Stimulated activated CD4-positive, alpha-beta T cell treated with anti-CD3 and anti-CD28 coated beads, Interleukin-1b, Interleukin-23, amount 100 ng/mL, for 24 hours (primary cell): ENCODE measurements at places on chromosomes 1 and 21.

DNA sequence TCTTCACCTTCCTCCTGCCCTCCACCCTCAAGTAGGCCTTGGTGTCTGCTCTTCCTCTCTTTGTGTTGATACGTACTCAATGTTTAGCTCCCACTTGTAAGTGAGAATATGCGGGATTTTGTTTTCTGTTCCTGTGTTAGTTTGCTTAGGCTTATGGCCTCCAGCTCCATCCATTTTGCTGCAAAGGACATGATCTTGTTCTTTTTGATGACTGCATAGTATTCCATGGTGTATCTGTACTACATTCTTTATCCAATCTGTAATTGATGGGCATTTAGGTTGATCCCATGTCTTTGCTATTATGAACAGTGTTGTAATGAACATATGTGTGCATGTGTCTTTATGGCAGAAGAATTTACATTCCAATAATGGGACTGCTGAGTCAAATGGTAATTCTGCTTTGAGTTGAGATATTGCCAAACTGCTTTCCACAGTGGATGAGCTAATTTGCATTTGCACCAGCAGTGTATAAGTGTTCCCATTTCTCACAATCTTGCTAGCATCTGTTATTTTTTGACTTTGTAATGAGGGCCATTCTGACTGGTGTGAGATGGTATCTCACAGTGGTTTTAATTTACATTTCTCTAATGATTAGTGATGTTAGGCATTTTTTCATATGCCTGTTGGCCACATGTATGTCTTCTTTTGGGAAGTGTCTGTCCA is 272.7 kb downstream of the SDCCAG8 start:
- no peak for DNase-seq

GRCh38 chr1:32742199-32742947 is 39.8 kb upstream of the SYNC start:
- DNase-seq, result no peak

GRCh38 chr1:163820226-163820625 is 498.5 kb downstream of the NUF2 start:
- no peak for DNase-seq

DNA sequence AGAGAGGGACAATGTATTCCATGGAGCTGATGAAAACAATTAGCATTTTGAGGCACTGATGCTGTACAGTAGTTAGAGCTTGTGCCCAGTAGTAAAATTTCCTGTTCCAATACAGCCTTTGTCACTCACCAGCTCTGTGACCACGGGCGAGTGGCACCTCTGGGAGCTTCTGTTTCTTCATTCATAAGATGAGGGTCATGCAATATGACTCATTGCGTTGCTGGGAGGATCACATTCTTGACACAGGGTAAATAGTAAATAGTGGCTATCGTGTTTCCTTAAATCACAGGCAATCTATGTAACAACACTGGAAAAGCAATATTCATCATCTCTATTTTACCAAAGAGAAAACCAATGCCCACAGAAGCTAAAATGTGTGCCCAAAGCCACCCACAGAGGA is 4.5 kb upstream of the LRRC52 start:
- DNase-seq, result no peak

DNA sequence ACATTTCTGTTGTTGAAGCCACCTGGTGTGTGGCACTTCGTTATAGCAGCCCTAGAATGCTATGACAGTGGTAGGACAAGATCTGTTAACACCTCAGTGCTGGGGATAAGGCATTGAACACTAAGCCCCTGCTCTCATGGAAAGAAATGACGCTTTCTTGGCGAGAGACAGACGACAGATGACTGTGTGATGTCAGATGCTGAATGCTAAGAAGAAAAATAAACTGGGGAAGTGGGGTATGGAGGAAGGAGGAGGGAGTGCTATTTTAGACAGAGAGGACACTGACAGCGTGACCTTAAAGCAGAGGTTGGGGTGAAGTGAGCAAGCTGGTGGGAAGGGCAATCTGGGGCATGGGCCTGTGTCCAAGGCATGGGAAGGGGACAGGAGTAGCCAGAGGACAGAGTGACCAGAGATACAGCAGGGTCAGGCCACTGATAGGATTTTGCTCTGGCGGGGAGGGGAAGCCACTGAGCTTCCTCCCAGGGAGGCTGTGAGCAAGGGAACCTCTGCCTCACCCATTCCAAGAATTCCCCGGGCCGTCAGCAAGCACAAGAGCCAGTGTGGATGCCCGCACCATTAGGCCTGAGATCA is 15.2 kb downstream of the DOP1B start:
- no peak for DNase-seq

GRCh38 chr21:15669247-15669646 is 60.5 kb upstream of the USP25 start:
- DNase-seq, result no peak

DNA sequence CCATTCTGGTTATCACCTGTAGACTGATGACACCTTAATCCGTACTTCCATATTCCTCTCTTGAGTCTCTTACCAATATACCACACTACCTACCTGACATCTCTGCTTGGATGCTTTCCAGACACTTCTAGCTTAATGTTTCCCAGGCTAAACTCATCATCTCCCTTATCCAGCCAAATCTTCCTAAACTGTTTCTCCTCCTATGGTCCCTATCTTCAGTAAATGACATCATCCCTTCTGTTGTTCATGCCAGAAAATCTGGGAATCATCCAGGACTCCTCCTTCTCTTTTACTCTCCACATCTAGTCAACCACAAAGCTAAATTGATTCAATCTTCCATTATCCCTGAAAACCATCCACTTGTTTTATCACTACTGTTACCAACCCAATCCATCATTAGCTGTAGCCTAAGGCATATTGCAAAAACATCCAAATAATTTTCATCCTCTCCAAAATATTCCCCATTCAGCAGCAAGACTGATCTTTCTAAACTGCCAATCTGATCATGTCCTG is 464.1 kb upstream of the BEND5 start:
- DNase-seq, result no peak

- no peak for DNase-seq
These were observed 14.0 kb upstream of the FOXO6 start for GRCh38 chr1:41347276-41347675.

GRCh38 chr1:33155877-33156538 is 25.8 kb downstream of the TRIM62 start:
- DNase-seq, result no peak

- DNase-seq, result no peak
These were observed 23.8 kb downstream of the TMCC2 start for GRCh38 chr1:205251576-205251975.

GRCh38 chr21:35923971-35924370 is 136.4 kb downstream of the SETD4 start:
- no peak for DNase-seq

GRCh38 chr1:220696226-220696862 is 6.2 kb downstream of the C1orf115 start:
- no peak for DNase-seq

DNA sequence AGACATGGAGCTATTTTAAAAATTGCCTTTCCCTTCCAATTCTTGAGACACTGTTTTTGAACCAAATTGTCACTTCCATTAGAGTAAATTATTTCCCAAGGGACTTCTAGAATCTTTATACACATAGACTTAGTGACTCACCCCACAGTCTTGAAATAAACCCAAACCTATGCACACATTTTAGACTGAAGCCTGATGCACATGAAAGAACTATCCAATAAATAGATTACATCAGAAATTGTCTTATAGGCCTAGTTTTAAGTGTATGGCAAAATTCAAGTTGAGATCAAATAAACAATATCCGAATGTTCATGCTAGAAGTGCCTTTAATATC is 32.2 kb upstream of the ZNF326 start:
- DNase-seq, result no peak

DNA sequence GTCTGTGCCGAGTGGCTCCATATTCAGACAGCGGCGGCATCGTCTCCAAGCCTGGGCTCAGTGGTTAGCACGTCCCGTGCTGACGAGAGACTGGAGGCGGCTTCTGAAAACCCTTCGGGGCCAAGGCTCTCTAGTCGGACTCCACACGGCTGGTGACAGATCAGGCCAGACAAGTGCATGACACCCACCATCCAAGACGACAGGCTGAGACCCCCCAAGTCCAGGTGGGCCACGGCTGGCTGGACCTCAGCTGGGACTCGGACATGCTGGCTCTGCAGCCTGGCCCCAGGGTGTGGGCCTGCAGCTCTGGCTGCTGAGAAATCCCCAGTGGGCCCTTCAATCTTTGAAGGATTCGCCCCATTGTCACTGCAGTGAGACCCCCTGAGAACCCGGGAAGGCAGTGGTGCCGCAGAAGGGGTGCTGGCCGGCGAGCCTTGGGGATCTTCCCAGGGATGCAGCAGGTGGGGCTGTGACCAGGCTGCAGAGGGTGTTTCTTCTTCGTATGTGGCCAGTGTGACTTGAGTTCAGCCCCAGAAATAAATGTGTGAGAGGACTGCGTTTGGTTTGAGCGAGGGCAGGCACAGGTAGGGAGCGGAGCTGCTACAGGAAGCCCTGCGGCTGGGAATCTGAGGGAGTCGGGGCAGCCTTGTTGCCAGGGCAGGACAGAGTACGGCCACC is 15.9 kb upstream of the SLC19A1 start:
- no peak for DNase-seq

DNA sequence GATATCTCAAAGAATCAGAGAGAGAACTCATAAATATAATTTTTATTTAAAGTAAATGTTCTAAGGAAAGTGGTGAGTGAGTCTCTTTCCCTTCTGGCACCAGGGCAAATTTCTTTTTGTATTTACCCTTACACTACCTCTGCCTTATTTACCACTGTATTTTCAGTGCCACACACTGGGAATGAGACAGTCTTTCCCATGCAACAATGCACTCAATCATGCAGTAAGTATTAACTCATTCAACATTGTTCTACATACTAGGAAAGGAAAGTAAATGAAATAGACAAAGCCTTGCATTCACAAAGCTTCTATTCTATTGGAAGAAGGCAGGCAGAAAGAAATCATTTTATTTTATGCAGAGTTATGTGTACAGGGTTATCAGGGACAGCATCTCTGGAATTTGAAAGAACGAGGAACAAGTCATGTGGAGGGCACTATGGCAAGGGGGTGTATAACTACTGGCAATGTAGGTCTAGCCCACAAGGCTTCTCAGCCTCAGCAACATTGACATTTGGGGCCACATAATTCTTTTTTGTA is 129.8 kb upstream of the PRDX6 start:
- DNase-seq, result no peak

GRCh38 chr1:235130766-235131270 is 2.2 kb upstream of the TOMM20 start:
- no peak for DNase-seq

GRCh38 chr1:175449306-175449705 is 256.7 kb upstream of the KIAA0040 start:
- no peak for DNase-seq

DNA sequence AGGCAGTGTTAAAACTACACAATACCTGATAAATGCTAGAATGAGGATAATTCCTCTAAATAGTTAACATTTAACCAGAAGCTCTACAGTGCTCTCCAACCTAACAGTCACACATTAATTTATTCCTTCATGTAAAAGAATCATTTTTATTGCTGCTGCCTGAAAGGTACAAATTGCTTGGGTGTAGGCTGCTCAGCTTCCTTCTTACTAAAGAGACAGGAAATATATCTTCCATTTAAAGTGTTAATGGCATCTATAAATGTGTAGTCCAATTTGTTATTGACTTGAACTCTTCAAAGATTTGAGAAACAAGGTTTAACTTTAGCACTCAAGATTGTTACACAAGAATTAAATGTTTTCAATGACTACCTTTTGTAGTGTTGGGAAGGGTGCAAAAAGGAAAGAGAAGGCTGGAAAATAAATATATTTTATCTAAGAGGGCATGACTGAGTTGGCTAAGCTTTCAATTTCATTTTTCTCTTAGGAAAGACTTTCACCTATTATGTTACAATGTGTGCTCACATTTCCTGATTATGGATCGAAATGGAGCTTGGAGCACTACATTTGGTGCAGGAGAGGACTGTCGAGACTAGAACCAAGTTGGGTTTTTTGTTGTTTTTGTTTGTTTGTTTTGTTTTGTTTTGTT is 105.5 kb upstream of the CACYBP start:
- no peak for DNase-seq
